H54 (cell line): ENCODE measurements at places on chromosomes 7 and 10.
A peak's percentile ranks its signal among the peaks of the same experiment; 100 is the strongest.

GRCh38 chr10:6173203-6173602, 29.5 kb upstream of the PFKFB3 start:
- no peak for DNase-seq

DNA sequence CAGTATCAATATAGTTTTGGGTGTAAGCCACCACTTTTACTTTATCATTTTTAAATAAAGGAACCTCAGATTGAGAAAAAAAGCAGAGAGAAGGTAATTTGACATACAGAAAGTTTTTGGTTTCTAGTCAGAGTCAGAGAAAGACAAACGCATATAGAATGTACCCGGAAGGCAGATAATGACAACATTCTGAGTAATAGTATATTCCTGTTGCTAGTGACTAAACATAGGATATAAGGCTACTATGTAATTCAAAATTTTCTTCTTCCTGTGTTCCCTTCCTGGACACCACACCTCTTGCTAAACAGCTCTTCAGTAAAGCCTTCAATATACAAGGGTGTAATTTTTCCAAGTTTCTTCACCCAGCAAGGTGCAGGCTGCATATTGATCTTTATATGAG, 597.6 kb downstream of the PCDH15 start:
- DNase-seq: peak; percentile 3

GRCh38 chr7:100840470-100841100, 11.9 kb upstream of the SLC12A9 start:
- no peak for DNase-seq

DNA sequence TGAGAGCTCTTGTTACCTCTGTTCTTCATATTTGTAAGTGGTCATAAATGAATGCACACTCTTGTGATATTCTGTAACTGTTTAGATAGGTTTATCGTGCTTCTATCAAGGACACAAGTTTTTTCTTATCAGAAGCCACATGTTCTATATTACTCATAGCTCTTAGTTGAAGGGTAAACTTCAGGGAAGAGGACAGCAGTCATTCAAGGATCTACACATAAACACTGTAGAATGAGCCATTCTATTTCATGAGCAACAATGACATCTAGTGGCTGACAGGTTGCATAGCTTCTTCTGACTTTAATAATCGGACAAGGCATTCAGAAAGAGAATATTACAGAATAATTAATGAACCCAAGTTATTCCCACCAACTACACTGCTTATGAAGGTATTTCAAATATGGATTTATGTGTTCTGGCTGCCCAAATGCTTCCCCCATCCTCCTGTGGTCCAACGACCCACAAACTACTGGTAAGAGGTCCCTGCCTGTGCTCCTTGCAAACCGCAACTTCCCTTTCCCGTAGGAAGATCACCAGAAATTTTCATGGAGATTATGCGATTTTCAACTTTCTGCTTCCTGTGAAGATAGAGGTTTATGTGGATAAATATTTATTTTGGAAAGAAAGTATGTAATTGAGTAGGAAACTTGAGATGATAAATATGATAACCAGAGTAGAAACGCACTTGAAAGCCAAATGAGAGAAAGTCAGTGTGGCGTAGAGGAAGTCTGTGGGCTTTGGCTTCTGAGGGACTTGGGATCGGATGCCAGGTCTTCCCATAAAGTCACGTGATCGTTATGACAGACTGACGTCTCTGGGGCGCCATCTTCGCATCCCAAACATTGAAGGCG, 16.8 kb upstream of the ABCB5 start:
- peak; percentile 27 for DNase-seq

GRCh38 chr7:92306153-92306552, 60.4 kb downstream of the ANKIB1 start:
- DNase-seq: peak; percentile 3

DNA sequence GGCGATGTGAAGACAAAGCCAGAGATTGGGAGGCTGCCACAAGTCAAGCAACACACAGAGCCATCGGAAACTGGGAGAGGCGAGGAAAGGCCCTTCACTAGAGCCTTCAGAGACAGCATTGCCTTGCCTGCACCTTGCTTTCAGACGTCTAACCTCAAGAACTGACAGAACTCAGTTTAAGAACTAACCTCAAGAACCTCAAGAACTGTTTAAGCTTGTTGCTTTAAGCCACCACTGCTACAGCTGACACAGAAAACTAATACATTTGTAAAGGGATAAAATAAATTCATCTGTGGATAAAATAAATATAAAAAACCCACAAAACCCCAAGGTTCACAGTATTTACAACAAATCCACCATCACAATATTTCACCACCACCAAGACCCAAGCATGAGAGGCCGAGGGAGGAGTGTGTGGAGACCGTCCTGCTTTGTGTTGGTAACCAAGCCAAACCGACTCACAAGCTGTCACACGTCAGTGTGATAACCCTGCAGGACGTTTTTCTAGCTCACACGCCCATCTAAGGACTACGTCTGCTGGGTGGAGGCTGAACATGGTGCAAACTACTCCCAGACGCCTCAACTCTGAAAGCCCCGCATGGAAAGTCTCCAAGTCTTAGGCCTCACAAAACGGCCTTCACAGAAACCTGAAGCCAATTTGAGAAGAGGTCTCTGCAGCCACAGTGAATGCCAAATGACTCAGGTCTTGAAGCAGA, 116.8 kb downstream of the ABLIM1 start:
- no peak for DNase-seq

- no peak for DNase-seq
These were observed 675 bp downstream of the ABRAXAS2 start for GRCh38 chr10:124802313-124802675.

GRCh38 chr7:30403477-30403876, 75.1 kb downstream of the NOD1 start:
- DNase-seq: no peak

- no peak for DNase-seq
These were observed 15.8 kb downstream of the OSBPL3 start for GRCh38 chr7:24964191-24964590.

DNA sequence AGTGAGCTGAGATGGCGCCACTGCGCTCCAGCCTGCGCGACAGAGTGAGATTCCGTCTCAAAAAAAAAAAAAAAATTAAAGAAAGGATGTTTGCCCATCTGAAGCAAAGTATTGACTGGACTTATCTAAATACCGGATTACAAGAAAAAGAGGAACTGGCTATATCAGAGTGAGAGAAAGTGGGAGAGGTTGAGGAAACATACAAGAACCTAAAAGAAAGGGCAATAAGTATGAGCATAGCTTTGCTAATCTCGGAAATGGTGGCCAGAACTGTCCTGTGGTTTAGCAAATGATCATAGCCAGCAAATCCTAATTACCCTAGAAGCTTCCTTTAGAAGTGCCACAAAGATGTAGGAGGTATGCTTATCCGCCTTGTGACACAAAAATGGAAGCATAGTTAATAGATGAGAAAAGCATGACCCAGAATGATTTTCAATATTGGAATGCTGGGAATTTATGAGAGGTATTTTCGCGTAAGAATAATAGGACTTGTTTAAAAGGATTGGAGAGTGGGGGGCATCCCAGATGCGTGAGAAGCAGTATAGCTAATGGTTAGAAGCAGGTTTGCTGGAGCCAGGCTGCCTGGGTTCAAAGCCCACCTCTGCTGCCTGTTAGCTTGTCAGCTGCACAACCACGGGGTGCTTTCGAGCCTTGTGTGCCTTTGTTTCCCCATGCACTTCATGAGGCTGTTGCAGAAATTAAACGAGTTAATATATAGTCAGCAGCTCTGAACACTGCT, 1.2 kb upstream of the GTPBP4 start:
- peak; percentile 22 for DNase-seq

- DNase-seq: no peak
These were observed 232.7 kb downstream of the ADAM12 start for GRCh38 chr10:126155528-126155927.

DNA sequence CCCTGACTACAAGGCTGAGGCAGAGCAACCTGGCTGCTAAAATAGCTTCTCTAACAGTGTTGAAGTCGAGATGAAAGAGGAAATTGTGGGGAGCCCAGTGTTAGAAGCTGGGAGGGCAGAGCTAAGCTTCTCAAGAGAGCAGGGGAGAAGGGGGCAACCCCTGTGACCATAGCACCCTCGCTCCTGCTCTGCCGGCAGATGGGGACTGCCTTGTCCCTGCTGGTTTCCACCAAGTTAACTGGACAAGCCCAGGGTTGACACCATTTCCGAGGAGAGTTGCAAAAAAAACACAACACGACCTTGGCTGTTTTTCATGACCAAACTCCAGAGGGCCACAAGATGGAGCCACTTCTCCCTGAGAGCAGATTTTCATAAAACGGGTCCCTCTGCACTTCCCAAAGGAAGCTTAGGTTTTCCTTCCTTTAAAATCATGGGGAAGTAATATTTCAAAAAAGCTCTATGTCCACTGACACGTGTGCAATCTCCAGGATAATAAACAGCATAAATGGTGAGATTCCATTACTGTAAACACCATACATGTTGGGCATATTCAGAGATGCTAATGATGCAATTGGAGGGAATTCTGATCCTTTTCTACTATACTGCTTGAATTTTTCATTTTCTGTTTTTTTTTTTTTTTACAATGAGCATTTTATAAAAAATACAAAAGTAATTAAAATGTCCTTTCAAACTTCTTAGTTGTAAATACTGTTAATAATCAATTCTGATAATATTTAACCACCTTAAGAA, 140.4 kb downstream of the PIP4K2A start:
- peak; percentile 10 for DNase-seq

DNA sequence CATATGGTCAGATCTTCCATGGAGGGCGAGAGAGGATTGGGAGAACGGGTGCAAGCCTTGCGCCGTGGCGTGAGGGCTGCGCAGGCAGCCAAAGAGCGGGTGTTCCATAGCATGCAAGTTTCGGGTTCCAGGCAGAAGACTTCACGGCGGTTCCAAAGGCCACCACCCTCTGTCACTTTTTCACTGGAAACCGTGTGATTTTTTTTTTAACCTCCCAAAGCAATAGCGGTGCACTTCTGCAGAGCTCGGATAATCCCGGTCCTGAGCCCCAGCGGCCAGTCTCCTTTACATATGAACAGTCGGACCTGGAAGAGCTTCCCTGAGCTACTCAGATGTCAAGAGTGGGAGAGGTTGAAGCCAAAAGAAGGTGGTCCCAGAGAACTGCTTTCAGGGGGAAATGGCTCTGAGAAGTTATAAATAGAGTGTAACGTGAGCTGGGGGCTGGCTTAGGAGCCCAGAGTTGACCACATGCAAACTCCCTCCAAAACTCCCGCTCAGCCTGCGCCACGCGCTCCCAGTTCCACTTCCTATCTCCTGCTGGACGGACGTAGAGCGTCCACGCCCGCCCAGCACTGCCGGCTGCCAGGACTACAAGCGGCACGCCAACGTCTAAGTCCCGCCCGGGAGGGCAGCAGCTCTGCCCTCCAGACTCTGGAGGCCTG, at the start of gene MEOX2:
TSS of gene MEOX2 (minus strand) at position 389 of the 662 bp plus-strand sequence. CDS start at position 108, 281 bp downstream.
- DNase-seq: no peak

GRCh38 chr10:88245974-88246511, 337.1 kb downstream of the RNLS start:
- no peak for DNase-seq

DNA sequence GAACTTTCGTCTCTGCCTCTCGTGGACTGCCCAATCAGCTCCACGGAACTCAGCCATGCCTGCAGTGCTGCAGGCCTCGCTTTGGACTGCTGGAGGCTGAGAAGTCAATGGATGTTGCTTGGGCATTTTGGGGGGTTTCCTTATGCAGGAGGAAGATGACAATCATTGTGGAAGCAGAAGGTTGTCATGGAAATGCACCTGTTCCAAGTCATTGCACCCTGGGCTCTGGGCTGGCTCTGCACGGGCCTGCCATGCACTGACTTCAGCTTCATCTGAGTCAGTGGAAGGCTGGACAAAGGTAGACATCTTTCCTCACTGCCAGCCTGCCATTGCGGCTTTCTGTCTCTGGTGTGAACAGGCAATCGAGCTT, 217.3 kb downstream of the RPS24 start:
- no peak for DNase-seq
